Right hindlimb (tissue), 1 donor: ENCODE measurements at places on chromosomes 6 and 20.
A peak's percentile ranks its signal among the peaks of the same experiment; 100 is the strongest.

DNA sequence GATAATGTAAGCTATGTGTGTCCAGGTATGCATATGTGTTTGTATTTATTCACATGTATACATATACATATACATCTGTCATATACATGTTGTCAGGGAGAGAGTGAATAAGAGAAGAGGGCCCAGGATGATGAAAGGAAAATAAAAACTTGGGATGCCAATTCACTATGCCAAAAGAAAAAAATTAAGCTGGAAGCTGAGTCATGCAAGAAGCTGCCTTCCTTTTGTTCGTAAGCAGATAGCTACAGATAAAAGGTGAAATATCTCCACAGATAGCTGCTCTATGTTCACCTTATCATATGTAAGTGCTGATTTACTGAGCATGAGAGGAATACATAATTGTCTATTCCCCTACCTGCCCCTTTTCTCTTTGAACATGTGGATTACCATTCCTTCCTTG is 579.9 kb downstream of the EPM2A start:
- no peak for DNase-seq

GRCh38 chr6:6248651-6249050 is 71.8 kb downstream of the F13A1 start:
- DNase-seq = no peak

DNA sequence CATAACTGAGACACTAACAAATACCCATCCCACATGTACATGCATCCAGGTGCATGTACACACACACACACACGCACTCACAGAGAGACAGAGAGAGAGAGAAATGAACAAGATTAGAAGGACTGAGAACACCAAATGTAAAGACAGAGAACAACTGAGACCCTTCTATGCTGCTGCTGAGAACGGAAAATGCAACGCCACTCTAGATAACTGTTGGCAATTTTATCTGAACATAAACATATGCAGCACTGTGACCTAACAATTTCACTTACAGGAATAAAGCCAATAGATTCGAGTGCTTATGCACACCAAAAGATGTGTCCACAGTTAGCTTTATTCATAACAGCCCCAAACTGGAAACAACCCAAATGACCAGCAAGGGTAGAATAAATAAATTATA is 103.8 kb upstream of the LY86 start:
- DNase-seq = no peak

DNA sequence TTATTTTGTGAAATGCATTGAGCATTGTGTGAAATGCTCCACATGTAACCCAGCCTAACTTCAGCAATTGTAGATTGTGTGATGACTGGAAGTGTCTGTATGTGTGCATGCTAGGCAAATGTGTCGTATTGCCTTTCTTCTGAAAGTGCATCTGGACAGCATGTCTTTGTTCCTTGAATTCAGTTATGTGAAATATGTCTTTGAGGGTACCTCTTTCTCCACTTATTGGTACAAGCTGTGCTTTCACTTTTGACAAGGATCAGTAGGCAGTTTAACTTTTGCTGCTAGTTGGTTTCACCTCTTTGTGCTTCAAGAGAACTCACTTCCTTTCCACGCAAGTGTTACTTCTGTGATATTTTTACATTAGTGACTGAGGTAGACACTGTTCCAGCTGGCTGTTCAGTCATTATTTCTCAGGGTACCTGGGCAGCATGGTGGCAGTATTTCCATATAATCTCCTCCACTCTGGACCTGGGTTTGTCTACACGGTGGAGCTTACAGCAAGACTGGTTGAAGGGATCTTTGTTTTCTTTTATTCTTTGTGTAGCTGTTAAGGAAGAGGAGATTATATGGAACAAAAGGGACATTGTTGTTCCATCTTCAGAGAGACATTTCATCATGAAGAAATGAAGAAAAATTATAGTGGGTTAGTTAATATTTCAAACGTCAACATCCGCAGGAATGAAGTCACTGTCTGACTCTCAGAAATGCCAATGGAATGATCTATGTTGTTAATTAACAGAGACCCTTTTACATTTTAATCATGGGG is 175.4 kb downstream of the UTRN start:
- no peak for DNase-seq

GRCh38 chr20:31915491-31916280 is 36.2 kb downstream of the PDRG1 start:
- DNase-seq = no peak

- DNase-seq = no peak
These were observed 71.5 kb downstream of the CRYBG1 start for GRCh38 chr6:106431972-106432371.

GRCh38 chr20:44792796-44793195 is 17.6 kb downstream of the RIMS4 start:
- DNase-seq = no peak

DNA sequence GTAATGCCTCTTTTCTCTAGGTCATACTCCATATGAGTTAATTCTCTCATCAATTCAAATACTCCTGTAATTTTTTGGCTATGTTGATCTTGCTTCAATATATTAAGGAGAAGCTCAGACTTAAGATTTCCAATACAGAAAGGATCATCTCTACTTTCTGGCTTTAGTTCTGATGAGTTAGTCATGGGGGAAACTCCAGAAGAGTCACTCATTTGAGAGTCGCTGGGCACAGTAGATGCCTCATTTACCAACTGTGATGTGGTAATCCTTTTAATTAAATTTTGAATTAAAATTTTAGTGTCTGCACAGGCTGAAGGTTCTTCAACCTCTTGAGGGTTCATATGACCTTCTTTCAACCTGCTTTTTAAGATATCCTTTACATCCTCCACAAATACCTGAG is 38.5 kb downstream of the DST start:
- DNase-seq = no peak

DNA sequence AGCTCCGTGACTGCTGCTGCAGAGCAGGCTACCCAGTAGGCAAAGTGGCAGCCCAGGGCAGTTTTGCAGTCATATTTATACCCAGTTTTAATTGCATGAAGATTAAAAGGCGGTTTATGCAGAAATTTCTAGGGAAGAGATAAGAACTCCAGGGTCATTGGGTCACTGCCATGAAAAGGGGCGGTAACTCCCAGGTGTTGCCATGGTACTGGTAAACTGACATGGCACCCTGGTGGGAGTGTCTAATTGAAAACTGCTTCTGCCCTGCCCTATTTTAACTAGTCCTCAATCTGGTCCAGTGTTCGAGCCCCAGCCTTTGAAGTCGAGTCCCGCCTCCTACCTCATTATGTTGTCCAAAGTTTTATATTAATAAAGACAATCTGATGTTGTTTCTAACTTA is 75.0 kb upstream of the FUCA2 start:
- no peak for DNase-seq

DNA sequence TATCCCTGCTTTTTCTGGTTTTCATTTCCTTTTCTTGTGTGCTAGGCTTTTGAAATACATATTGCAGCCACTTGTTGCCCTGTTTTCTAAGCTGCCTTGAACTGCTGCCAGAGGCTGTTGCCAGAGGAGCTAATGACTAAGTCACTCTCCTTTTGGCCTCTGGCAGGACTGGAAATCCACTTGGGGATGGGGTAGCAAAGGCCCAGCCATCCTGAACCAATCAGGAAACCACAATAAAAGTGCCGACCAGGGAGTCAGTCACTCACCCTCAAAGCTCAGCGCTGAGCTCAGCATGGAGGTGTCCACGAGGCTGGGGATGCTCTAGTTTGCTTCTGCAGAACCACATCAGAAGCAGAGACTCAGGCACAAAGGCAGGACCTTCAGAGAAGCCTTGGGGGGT is 813.0 kb downstream of the DHX35 start:
- DNase-seq = peak; percentile 28

DNA sequence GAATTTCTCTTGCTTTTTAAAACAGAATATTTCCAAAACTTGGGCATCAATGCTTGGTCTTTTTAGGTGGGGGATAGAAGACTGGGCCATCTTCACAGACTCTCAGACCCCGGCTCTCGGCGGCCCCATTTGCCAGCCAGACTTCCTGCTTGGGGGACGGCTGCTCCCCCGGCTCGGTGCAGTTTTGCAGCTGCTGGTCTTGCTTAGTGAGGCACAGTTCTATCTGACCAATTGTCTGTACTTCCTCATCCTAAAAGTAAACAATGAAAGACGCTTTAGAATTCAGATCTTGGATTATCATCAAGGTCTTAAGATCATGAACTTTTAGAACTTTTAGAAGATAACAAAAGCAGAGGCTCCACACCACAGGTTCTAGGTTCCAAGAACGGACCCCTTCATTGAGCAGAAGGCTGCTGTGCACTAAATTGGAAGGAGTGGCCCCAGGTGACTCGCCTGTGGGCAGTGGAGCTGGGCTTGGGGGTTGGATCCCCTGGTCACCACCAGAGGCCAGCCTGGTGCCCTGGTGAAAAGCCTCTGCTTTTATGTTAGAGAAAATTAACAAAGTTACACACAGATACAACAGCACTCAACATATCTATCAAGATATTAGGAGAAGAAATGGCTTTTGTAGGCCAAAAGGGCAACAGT is 26.7 kb downstream of the RNASET2 start:
- DNase-seq = no peak

GRCh38 chr6:90403489-90404381 is 107.1 kb upstream of the BACH2 start:
- peak; percentile 67 for DNase-seq

DNA sequence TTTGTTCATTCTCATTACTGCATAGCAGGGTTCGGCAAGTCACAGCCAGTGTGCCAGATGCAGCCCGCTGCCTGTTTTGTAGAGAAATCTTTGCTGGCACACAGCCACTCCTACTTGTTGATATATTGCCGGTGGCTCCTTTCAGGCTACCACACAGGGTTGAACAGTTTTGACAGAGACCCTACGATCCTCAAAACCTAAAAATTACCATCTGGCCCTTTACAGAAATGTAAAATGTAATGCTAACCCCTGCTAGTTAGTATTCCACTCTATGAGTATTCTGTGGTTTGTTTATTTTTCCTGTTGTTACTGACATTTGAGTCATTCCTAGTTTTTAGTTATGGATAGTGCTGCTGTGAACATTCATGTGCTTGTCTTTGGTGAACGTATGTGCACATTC is 11.5 kb downstream of the DHX35 start:
- no peak for DNase-seq

GRCh38 chr6:137258170-137258569 is 39.0 kb upstream of the IFNGR1 start:
- no peak for DNase-seq

DNA sequence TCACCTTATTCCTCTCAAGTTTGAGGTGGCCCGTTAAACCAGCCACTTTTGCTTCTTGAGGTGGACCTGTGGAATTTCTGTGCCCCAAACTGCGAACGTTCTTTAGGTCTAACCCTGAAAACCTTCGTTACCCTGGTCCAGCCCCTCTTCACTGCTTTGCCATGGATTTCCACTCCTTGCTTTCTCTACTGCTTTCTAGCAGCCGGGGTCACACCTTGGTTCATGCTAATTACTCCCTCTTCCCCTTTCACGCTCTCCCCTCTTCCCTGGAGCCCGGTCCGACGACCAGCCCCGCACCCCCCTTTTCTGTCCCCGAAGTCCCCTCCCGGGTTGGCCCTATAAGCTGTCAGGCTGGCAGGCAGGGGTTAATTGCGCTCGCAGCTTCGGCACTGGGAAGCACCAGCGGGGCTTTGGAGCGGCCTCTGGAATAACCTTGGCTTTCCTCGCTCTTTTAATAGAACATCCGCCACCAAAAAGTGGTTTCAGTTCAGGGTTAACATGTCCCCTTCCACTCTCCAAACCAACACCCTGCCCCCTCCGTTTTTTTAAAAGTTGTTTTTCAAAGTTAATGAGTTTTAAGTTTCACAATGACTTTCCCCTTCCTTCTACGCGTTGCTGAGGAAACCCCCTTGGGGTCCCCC is 1.4 kb upstream of the HIVEP1 start:
- no peak for DNase-seq

DNA sequence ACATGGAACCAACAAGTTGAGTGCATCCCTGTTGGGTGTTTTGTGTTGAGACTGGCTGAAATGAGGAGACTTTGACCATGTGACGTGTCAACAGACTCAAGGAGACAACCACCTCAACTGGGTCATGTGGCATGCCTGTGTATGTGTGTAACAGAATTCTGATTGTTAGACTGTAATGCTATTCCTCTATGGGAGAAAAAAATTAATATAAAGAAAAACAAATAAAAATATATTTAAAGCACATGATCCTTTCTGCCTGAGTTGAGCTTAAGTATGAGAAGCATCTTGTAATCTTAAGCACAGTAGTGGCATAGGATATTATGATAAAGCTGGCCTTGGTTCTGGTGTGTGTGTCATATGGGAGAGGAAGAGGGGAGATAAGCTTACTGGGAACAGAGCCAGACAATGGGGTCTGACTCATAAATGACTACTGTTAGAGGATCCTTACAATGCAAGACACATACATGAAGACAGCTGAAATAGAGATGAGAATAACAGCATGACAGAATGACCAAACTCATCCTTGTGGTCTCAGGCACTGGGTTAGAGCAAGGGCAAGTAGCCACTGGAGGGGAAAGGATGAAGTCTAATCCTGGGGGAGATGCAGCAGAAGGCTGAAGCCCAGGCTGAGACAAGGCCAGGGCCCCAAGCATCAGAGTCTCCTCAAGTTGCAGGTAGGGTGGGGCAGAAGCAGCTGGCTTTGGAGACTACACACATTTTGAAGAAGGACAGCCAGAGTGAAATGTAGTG is 9.2 kb downstream of the TP53INP2 start:
- no peak for DNase-seq

DNA sequence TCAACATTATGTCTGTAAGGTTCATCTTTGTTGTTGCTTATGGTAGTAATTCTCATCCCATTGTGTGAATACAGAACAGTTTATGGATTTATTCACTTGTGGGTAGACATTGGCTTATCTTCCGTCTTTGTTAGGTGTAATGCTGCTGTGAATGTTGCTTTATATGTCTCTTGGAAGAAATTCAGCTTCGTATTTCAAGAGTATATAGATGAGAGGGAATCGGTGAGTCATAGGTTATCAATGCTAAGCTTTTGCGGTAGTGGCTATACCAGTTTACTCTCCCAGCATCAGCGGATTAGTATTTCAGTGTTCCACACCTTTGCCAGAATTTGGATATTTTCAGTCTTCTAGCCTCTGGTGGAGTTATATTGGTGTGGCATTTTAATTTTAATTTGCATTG is 77.8 kb downstream of the ZFAND3 start:
- DNase-seq = no peak

GRCh38 chr6:97293198-97293696 is 10.2 kb upstream of the MMS22L start:
- DNase-seq = no peak

DNA sequence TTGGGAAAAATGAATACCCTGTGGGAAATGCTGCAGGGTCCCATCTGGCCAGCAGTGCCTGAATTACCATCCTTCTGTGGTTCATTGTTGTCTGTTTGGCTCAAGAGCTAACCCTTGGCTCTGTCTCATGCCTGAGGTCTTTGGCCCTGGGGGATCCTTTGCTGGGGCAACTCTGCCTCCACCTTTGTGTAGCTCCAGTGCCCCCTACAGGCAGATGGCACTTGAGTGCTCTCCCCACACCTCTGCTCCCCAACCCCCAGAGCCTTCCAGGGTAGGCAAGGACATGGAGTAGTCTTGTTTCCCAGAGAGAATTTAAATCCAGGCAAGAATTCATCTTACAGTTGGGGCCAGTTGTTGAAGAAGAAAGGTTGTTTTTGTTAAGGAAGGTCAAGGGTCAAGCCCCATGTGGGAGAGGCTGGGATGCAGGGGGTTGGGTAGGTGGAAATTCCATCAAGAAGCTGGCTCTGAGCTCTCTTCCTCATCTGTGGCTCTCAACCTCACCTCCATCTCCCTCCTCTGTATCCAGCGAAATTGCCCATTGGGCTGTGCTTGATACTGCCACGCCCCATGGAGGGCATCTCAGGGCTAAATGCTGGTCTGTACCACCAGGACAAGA is 44.2 kb downstream of the ZNF831 start:
- DNase-seq = no peak

GRCh38 chr20:10667077-10667401 is 6.8 kb downstream of the JAG1 start:
- no peak for DNase-seq
